ENCODE measurements at places on chromosomes 7 and 10. TPM values are rescaled to one million over a fixed set of nuclear protein-coding genes. Genes with fewer than 3 reads are reported as not detected.

DNA sequence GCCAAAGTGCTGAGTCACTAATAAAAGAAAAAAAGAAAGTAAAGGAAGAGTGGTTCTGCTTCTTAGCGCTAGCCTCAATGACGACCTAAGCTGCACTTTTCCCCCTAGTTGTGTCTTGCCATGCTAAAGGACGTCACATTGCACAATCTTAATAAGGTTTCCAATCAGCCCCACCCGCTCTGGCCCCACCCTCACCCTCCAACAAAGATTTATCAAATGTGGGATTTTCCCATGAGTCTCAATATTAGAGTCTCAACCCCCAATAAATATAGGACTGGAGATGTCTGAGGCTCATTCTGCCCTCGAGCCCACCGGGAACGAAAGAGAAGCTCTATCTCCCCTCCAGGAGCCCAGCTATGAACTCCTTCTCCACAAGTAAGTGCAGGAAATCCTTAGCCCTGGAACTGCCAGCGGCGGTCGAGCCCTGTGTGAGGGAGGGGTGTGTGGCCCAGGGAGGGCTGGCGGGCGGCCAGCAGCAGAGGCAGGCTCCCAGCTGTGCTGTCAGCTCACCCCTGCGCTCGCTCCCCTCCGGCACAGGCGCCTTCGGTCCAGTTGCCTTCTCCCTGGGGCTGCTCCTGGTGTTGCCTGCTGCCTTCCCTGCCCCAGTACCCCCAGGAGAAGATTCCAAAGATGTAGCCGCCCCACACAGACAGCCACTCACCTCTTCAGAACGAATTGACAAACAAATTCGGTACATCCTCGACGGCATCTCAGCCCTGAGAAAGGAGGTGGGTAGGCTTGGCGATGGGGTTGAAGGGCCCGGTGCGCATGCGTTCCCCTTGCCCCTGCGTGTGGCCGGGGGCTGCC, at the start of gene IL6:
TSS of gene IL6 (plus strand) at position 294 of the 807 bp plus-strand sequence. CDS start at position 357, 63 bp downstream.
- H3K4me1 ChIP-seq = peaks cover 16% of the 10 kb centered on the region
- peak within 1 kb of the TSS; percentile 46 for H3K27ac ChIP-seq
- no peak for DNase-seq
- no peaks in the 10 kb centered on the region for H3K36me3 ChIP-seq

Gene CALN1
- total RNA-seq = not detected

DNA sequence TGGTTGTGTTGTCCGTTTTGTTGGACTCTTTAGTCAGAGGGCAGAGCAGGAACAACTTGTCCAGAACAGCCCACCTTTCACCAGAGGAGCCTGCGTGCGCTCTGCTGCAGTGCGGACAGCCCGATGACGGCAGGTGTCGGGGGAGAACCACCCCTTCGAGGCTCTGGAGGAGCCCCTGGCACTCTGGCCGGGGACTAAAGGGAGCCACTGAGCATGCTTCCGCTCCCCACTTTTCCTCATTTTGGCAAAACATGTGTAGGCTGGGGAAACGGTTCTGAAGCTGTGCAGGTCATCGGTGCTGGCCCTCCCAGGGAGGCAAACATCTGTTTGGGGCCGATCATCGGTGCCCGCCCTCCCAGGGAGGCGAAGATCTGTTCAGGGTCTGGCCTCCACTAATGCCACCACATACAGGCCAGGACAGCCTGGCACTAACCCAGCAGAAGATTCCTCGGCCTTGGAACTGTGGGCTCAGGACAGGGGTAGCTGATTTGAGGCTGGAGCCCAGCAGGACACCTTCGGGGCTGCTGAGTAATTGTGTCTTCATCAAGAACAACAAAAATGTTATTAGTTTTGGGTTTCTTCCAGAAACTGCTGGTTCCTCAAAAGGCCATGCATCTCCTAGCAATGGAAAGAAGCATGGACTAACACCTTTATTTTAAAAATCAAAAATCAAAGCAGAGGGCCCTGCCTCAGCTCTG, 124.4 kb upstream of the TCERG1L start:
- H3K4me1 ChIP-seq = no peaks in the 10 kb centered on the region
- no peak overlapping the region for H3K4me3 ChIP-seq
- no peak overlapping the region for H3K27ac ChIP-seq
- no peak for DNase-seq
- no peaks in the 10 kb centered on the region for H3K36me3 ChIP-seq
- no peaks in the 10 kb centered on the region for H3K27me3 ChIP-seq

DNA sequence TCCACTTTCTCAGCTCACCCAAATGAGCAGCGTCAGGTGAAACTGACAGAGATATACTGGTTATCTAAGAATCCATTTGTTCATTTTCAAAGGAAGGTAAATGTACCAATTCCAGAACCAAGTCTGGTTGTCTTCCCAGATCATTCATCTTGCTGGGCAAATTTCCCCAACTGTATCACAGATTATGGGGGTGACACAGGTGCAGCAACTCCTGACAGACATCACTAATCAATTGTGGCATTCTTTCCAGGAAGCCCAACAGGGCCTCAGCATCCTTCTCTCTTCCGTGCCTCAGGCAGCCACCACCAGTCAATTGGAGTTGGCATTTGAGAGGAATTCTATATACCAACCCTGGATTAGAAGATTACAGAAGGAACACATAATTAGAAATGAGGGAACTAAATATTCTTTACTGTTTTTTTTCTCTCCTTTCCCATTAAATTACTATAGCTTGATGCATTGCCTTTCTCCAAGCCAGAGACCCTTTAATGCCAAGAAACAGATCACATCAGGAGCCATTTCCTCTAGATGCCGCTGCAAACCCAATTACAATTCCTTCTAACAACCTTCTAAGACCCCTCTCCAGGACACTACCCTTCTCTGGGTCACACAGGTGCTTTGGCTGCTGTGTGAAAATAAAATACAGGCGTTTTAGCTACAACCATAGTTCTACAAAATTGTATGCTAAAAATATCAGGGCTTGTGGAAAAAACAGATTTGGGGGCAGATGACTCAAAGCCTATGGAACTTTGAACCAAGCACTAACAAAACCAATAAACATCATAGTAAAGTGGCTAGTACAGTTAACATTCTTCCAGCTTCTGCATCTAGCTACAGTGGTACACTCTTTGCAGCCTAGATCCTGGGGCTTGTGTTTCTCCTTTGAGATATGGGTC, 291.6 kb downstream of the RNLS start:
- no peak overlapping the region for H3K27ac ChIP-seq
- no peaks in the 10 kb centered on the region for H3K27me3 ChIP-seq
- no peaks in the 10 kb centered on the region for H3K36me3 ChIP-seq
- no peak for DNase-seq
- H3K4me1 ChIP-seq = no peaks in the 10 kb centered on the region

GRCh38 chr7:19814776-19815175, 41.4 kb upstream of the TMEM196 start:
- no peaks in the 10 kb centered on the region for H3K36me3 ChIP-seq
- H3K27me3 ChIP-seq = no peaks in the 10 kb centered on the region
- no peak for DNase-seq
- no peak overlapping the region for H3K4me3 ChIP-seq
- H3K4me1 ChIP-seq = no peaks in the 10 kb centered on the region
- H3K27ac ChIP-seq = no peak overlapping the region

DNA sequence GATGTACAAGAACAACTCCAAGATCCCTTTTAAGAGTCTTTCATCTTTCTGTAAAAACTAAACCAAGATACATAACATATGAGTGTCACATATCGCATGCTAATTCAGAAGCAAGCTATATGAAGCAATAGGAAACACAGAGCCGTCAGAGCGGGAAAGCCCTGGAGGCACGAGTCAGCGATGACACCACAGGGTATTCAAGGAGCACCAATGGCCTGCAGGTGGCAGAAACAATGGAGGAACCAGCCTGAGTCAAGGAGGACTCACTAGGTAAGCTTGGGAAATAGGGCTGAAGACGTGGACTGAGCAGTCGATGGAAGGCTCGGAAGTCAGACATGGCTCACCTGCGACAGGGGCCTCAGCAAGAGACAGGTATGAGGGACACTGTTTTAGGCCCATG, 214.4 kb downstream of the FAM107B start:
- peak; percentile 85 for DNase-seq
- H3K27ac ChIP-seq = peak overlapping the region; percentile 64
- H3K36me3 ChIP-seq = no peaks in the 10 kb centered on the region

GRCh38 chr10:77833792-77834191, 92.8 kb downstream of the DLG5 start:
- no peaks in the 10 kb centered on the region for H3K4me1 ChIP-seq
- no peaks in the 10 kb centered on the region for H3K27me3 ChIP-seq
- no peak overlapping the region for H3K27ac ChIP-seq

DNA sequence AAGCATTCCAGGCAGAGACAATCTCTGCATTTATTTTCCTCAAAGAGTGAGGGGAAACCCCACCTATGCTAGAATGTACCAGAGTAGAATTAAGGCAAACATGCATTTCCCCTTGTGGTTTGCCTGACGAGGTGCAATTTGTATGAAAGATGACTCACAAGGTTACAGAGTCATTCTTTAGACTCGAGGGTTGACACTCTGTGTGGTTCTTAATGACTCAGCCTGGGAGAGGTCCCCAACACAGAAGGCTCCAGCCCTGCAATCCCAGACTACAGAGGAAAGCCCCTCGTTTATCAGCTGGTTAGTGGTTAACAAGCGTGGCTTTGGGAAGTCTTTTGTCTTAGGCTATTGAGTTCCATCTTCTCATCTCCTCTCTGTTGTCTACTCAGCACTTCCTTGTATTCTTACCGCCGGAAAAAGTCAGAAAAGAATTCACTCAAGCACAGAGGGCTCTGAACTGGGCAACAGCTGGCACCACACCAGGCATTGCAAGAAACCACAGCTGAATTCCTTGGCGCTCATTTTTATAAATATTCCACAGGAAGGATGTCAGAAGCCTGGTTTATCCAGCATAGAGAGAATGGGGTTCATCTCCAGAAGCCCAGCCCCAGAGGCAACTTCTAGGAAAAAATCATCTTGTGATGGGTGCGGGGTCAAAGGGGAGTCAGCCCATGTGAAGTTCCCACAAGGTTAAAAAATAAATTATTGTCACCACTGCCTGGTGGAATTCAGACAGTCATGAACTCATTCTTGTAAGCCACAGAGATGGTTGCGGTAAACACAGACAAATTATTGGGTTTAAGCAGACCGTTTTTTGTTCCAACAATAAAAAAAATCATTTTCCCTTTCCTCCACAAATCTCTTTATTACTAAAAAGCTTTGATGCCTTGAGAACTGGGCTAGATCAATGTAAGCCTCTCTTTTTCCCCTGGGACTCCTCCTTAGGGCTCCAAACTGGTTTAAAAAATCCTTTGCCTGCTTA, 24.5 kb upstream of the SVIL start:
- peaks cover 6% of the 10 kb centered on the region for H3K36me3 ChIP-seq
- peak; percentile 70 for DNase-seq
- H3K4me3 ChIP-seq = no peak overlapping the region
- peak overlapping the region; percentile 70 for H3K27ac ChIP-seq

GRCh38 chr7:35749556-35749955, 51.3 kb upstream of the SEPTIN7 start:
- H3K4me3 ChIP-seq = no peak overlapping the region
- H3K4me1 ChIP-seq = peaks cover 26% of the 10 kb centered on the region
- no peaks in the 10 kb centered on the region for H3K27me3 ChIP-seq
- no peak overlapping the region for H3K27ac ChIP-seq

Data from Caco-2 (cell line).